ENCODE measurements at places on chromosomes 1 and 21.

DNA sequence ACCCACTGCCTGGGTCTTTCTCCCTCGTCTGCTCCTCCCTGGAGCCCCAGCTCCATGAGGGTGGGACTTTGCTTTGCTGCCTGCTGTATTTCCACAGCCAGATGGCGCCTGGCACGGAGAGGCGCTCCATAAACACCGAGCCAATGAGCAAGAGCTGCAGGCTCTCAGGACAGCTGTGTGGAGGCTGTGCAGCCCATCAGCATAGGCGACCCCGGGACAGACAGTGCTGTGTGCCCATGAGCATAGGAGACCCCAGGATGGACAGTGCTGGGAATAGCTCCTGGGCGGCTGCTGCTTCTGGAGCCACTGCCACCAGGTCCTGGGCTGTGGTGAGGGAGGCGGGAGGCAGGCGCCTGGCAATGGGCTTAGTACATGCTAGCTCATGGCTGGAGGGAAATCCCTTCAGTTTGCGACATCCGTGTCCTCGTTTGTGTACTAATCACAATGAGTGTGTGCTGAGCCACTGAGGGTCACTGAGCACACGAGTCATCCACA lies 29.2 kb downstream of the CEP104 start:
- peak; percentile 31 for DNase-seq

DNA sequence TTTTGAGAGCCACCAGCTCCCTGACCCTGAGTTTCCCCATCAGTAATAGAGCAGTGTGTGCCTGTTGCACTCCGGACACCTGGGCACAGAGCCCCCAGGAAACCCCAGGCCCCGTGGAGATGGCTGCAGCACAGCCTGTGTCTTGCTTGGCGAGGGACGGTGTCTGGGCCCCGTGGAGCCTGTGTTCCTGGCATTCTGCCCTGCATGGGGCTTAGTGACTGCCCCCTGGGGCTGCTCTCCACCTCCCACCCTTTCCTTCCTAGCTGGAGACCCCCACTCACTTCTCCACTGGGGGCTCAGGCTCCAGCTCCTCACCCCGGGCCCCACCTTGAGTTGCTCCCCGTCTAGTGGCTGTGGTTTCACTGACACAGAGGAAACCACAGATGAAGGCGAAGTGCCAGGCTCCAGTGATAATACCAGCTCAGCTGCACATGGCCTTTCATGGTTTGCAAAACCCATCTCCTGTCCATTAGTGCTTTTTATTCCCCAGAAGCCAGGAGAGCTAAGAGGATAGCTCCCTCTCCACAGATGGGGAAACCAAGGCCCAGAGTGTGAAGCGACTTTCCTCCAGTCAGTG lies 39.4 kb downstream of the DMRTB1 start:
- DNase-seq = peak; percentile 43

DNA sequence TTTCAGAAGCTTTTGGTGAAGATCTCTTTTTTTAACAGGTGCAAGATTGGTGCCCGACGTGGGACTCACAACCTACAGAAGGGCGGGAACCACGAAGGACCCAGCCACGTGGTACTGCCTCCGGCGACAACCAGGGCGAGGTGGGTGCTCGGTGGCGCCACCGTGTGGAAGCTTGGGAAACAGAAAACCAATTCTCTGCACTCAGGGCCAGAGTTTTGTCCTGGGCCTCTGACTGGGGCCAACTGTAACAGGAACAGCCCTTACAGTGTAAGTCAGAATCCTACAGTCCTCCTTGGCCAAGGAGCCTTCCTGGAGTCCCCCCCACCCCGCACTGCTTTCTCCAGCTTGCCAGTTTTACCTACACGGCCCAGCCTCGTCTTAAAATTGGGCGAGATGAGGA lies 11.6 kb upstream of the S100A7A start:
- no peak for DNase-seq

DNA sequence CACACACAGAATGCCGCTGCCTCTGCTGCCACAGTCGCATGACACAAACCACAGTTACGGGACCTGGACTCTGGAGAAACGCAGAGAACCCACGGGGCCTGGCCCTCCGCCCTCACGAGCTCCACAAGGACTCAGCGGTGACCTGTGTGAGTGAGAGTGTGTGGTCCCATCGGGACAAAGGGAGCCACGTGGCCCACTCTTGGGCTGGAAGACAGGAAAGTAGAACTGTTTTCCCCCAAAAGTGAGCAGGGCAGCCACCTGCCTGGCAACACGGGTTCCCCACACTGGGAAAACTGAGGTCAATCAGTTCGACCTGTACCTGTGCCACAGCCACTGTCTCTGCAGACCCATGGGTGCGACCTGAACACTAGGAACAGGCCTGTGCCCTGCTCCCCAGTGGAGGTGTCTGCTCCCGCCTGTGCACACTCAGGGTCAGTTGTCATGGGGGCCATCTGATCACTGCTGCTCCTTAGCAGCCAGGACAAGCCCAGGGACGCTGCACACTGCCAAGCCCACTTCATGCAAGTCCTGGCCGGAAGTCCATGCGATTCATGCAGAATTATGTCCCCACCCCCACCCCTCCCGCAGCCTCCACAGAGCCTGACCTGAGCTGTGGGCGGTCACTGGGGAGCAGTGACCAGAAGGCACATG lies 54.4 kb upstream of the ADARB1 start:
- DNase-seq = no peak
